Activated CD8-positive, alpha-beta T cell treated with anti-CD3 and anti-CD28 coated beads for 36 hours (primary cell): ENCODE measurements at places on chromosomes 5 and 9. TPM values are rescaled to one million over a fixed set of nuclear protein-coding genes. Genes with fewer than 3 reads are reported as not detected.

Gene EGFLAM
- not detected for total RNA-seq

Gene FAM153A
- total RNA-seq, result 56.9 TPM

Gene SEPTIN8
- 27.1 TPM for total RNA-seq

Gene LHX3
- total RNA-seq, result not detected

Gene BTNL8
- not detected for total RNA-seq

Gene SLC36A2
- total RNA-seq, result not detected

Gene TEK
- not detected for total RNA-seq

- DNase-seq, result no peak
Measured at GRCh38 chr9:111663301-111663823, 2.0 kb downstream of the GNG10 start.

- no peak for DNase-seq
Measured at GRCh38 chr9:95017661-95018060, 291.2 kb downstream of the AOPEP start.

- no peak for DNase-seq
Measured at GRCh38 chr5:143241892-143242291, 161.6 kb downstream of the NR3C1 start.

DNA sequence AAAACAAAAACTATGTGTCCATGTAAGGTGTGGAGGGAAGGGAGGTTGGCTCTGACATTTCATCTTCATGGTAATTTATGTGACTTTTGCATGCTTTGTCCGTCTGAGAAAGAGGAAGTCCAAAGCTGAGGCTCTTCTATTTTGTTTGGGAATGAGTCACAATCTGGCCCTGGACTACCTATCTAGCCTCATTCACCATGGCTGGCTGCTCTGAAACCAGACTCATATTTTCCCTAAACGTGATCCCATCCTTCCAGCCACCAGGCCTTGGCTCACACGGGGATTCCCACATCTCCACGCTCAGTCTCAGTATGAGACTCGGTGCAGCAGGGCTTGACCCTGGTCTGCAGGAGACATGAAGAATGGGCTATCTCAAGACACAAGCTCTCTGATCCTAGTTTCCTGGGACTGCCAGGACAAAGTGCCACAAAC lies 672.8 kb downstream of the ACTL7B start:
- no peak for DNase-seq

GRCh38 chr9:95315108-95315746 lies 2.3 kb downstream of the FANCC start:
- no peak for DNase-seq

DNA sequence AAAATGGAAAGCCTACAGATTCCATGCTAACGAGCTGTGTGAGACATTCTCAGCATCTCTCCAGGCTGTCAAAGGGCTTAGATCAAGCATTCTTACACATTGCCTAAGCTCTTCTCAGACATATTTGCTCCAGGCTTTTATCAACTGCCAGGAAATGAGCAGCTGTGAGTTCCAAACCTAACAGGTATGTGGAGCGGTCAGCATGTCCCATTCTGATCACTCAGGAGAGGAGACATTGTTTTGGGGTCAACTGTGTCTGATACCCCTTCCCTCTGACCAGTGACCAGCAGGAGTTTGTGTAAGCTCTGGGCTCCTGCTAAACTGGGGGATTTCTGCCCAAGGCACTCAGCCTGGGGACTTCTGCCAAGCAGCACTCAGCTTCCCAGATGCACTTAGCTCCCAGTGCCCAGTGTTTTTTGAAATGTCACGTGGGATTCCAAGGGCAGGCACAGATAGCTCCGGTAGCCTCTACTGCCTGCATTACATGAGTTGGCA lies 229.1 kb downstream of the SEC61B start:
- DNase-seq, result no peak

DNA sequence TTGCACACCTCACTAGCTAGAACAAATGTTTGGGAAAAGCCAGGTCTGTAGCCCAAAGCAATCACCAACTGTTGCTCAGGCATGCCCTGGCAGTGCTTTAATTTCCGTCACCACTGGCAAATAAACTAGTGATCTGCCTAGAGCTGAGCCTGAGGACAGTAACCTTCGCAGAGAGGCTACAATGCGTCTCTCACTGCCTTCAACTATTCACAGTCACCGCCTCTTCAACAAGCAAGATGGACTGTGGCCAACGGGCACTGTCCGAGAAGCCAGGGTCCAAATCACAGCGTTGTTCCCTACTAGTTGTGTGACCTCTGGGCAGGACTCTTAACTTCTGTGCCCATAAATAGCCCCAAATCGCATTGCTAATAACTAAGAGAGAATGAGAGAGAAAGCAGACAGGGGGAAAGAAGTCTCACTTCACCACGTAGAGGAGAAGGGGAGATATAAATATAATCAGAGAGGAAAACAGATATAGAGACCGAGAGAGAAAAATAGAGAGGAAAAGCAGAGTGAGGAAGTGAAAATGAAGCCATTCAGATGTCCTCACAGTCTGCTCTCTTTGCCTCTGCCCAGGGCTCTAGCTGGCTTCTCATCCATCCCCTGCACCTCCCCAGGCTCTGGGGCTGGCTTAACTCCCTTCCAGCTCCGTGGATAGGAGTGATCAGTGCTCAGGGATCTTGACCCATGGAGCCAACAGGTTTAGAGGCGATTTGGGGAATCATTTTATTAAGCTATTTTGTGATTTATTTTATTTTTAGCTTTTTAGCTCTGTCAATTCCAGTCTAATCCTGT lies 157.9 kb downstream of the ZDHHC21 start:
- DNase-seq, result no peak

DNA sequence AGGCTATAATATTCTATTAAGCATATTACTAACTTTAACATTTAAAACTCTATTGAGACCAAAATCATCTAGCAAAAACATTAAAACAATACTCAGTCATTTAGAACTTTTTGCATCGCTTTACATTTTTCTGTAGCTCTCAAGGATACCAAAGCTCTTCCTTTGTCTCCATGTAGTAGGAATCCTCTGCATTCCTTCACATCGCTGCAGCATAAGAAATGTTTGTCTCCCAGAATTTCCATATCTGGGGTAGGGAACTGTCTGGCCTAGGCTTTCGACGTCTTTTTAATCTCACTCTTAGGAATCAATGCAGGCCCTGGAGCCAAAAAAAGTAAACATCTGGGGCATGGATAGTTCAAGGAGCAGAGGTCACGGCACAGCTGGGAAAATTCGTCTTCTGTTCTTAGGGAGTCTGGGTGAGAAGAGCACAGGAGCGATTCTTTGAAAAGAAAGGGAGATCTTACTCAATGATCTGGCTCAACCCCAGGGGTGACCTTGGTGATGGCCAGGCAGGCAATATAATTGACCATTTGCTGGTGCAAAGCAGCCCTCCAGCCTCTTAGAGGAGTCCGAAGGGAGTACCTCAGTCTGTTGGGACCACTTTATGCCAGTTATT lies 23.2 kb upstream of the RAI14 start:
- no peak for DNase-seq

DNA sequence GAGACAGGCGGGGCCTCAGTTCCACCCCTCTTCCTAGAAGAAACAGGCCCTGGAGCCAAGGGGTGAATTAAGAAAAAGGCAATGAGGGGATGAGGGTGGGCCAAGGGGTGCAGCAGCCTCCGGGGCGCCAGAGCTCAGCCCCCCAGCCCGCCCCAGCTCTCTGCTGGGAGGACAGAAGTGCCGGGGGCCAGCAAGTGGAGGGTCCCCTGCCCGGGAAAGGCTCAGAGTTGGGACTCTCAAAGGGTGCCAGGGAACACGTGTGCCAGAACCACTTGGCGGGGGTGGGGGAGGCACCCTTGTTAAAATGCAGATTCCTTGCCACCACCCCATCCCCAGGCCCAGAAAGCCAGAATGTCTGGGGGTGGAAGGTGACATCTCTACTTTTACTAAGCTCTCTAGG lies 67.6 kb upstream of the BARHL1 start:
- no peak for DNase-seq

- DNase-seq, result no peak
Measured at GRCh38 chr5:107294211-107294550, 376.6 kb downstream of the EFNA5 start.

DNA sequence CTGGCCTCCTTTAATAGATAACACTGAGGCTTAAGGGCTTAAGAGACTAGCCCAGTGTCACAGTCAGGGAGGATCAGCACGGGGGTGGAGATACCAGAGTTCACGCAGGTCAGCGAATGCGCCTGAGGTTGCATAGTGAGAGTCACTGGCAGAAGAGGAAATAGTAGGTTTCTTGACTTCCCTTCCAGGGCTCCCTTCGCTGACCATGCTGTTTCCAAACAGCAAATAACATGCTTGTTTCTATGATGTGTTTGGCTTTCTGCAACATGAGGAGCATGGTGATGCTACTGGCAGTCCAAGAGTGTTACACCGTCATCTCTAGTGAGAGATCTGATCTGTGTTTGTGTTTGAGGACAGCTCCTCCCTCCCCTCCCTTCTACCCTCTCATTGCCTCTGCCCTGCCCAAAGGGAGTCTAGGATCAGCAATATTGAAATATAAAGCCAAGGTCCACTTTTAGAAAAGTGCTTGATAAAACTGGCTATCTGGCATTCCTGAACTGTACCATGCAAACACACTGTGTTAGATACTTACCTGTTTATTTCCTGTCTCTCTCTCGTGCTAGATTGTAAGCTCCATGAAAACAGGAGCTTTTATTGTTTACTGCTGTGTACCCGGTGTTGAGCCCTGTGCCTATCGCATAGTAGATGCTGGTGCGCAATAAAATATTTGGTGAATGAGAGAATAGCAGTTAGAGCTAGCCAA lies 12.3 kb downstream of the TLE4 start:
- peak; percentile 75 for DNase-seq

GRCh38 chr5:59725392-59725767 lies 168.1 kb downstream of the PDE4D start:
- no peak for DNase-seq

DNA sequence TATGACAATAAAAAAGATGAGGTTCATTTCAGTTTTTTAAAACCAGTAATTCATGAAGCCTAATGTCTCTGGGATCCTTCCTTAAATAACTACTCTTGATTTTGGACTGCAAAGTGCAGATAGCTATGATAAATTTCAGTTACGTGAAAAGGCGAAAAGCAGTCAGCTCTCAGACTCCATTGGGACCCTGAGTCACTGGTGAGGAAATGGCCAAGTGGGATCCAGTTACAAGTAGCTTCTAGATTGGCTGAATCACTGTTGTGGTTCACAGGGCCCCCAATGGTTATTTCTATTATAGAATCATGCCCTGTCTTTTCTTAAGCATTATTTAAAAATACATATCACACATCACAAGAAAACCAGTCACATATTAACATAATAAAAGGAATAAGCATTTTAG lies 31.1 kb upstream of the PPP3R2 start:
- DNase-seq, result no peak

DNA sequence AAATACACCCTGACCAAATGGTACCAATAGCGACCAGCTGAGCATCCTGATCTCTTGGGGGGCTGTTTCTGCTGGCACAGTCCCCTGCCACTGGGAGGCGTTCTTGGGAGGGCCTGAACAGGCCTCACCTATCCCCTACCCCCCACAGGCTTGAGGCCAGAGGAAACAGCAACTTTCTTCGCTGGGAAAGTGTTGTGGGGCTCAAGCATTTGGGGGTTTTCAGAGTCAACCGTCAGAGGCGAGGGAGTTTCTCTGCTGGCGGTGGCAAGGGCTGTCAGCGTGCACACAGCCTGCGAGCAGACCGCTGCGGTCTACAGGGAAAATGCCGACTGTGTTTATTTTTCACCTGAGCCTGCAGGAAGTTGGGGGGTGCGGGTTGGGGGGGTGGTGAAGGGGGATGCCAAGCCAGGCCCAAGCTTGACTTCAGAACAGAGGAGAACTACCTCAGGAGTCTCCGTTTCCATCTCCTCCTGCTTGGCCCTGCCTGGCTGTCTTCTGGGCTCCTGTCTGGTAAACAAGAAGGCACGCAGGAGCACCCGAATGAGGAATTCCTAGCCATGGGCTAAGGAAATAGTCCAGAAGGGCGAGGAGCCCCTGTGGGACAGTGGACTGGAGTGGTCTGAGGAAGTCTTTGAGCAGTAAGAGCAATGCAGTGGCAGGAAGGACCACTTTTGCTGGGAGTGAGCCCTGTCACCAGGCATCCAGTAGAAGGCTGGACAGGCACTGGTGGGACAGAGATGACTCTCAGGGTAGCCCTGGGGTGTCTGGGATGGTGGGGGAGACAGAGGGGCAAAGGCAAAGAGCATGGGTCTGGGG lies 18.1 kb downstream of the TCF7 start:
- DNase-seq, result peak; percentile 95

GRCh38 chr9:83544002-83544698 lies 5.9 kb upstream of the FRMD3 start:
- peak; percentile 3 for DNase-seq

- peak; percentile 10 for DNase-seq
Measured at GRCh38 chr5:113866763-113867162, 353.3 kb downstream of the YTHDC2 start.

DNA sequence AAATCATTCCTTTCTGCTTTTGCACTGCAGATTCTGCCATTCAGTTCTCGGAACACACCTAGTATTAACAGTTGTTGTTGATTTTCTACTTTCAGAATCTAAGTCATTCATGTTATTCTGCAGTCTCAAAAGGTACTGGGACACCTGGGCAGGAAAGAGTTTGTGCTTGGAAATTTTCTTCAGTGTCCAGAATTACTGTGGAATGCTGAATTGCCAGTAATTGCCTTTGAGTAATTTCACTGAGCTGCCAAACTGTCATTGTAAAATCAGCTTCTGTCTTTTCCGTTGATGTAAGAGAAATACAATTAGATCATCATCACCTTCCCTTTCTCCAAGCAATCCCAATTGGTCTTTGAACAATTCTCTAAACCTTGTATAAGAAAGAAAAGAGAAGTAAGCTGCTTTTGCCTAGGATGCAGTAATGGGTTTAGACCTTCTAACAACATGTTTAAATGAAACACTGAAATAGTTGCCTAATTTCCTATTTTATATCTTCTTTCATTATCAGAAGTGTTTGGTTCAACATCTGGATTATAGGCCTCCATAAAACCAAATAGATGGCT lies 75.7 kb upstream of the TGFBR1 start:
- DNase-seq, result no peak

- no peak for DNase-seq
Measured at GRCh38 chr5:102802708-102803458, 47.8 kb downstream of the PAM start.

GRCh38 chr5:17340819-17341218 lies 123.4 kb downstream of the BASP1 start:
- DNase-seq, result no peak

- no peak for DNase-seq
Measured at GRCh38 chr9:68523367-68523936, 17.2 kb downstream of the TMEM252 start.

- DNase-seq, result no peak
Measured at GRCh38 chr9:95074632-95075031, 242.9 kb downstream of the FANCC start.

- DNase-seq, result no peak
Measured at GRCh38 chr5:159826351-159827214, 89.7 kb upstream of the ADRA1B start.

DNA sequence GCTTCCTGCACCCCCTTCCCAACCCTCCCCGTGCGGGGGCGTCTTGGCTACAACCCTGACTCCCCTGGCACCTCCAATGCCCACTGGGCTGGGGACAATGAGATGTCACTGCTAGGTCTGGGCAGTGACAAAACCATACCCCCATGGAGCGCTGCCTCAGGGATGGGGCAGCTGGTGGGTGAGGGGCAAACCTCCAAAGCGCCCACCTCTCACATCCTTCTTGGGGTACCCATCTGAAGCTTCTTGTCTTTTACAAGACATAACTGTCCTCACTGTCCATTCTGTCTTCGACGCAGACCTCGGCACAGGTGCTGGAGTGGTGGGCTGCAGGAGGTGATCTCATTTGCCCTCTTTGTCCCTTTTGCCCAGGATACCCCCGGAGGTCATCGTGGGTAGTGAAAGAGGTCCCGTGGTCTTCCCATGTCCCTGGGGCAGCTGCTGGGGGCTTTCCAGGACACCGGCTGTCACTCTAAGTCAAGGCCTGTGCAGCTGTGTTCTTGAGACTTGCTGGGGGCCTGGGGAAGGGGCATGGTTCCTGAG lies 27.8 kb upstream of the CSF1R start:
- DNase-seq, result no peak
